ENCODE measurements at places on chromosomes 3 and 15. TPM values are rescaled to one million over a fixed set of nuclear protein-coding genes. Genes with fewer than 3 reads are reported as not detected.

The RTP1 gene
- not detected for total RNA-seq

The MTHFS gene
- 14.9 TPM for total RNA-seq

The FOXB1 gene
- not detected for total RNA-seq

The KCNMB2 gene
- under 0.01 TPM for total RNA-seq

The GNAI2 gene
- 347 TPM for total RNA-seq

The PPP2R3A gene
- 16.7 TPM for total RNA-seq

The ALG1L2 gene
- 0.33 TPM for total RNA-seq

The TNNC1 gene
- not detected for total RNA-seq

The KLF15 gene
- 4.1 TPM for total RNA-seq

The SLC26A6 gene
- 16.9 TPM for total RNA-seq

The MESP2 gene
- 0.58 TPM for total RNA-seq

The AMIGO3 gene
- 0.29 TPM for total RNA-seq

The WDR49 gene
- total RNA-seq, result 1.0 TPM

The HRH1 gene
- 35.6 TPM for total RNA-seq

The CCR8 gene
- total RNA-seq, result not detected

The MYO5C gene
- total RNA-seq, result 0.58 TPM

The CCR9 gene
- not detected for total RNA-seq

The CD80 gene
- total RNA-seq, result 0.33 TPM

The CYP19A1 gene
- total RNA-seq, result 5.1 TPM

The SEMA3G gene
- under 0.01 TPM for total RNA-seq

The ATP8B4 gene
- 3.2 TPM for total RNA-seq

The LEKR1 gene
- total RNA-seq, result 0.50 TPM
